ENCODE measurements at places on chromosomes 16 and 17. TPM values are rescaled to one million over a fixed set of nuclear protein-coding genes. Genes with fewer than 3 reads are reported as not detected.
A peak's percentile ranks its signal among the peaks of the same experiment; 100 is the strongest.

DNA sequence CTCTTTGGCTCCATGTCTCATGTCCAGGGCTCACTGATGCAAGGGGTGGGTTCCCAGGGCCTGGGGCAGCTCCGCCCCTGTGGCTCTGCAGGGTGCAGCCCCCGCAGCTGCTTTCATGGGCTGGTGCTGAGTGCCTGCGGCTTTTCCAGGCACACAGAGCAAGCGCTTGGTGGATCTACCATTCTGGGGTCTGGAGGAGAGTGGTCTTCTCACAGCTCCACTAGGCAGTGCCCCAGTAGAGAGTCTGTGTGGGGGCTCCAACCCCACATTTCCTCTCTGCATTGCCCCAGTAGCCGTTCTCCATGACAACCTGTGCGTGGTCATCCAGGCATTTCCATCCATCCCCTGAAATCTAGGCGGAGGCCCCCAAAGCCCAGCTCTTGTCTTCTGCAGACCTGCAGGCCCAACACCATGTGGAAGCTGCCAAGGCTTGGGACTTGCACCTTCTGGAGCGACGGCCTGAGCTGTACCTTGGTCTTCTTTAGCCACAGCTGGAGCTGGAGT, 5.2 kb downstream of the IL32 start:
- no peaks in the 10 kb centered on the region for H3K4me1 ChIP-seq
- H3K27me3 ChIP-seq = no peaks in the 10 kb centered on the region
- DNase-seq = no peak
- H3K27ac ChIP-seq = no peak overlapping the region
- no peaks in the 10 kb centered on the region for H3K36me3 ChIP-seq

- H3K4me1 ChIP-seq = no peaks in the 10 kb centered on the region
- no peak overlapping the region for H3K27ac ChIP-seq
- H3K4me3 ChIP-seq = no peak overlapping the region
- H3K27me3 ChIP-seq = no peaks in the 10 kb centered on the region
- H3K36me3 ChIP-seq = no peaks in the 10 kb centered on the region
- DNase-seq = no peak
Observed at GRCh38 chr16:48008011-48008525, 147.7 kb downstream of the ABCC12 start.

DNA sequence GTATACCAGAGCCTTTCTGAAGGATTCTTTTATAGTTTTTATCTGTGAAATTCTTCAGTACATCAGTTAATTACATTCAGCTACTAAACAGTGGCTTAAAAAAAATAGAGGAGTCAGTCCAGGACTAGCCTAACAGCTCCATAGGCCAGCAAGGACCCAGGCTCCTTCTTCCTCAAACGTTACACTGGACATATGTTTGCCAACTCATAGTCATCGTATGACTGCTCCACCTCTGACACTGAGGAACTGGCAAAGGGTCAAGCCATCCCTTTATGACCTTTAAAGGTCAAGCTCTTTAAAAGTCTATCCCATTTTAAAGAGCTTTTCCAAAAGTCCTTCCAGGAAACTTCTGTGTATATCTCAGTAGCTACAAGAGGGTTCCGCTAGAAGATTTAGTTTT, 36.6 kb downstream of the PHLPP2 start:
- no peaks in the 10 kb centered on the region for H3K27me3 ChIP-seq
- H3K36me3 ChIP-seq = no peaks in the 10 kb centered on the region
- H3K27ac ChIP-seq = no peak overlapping the region
- H3K4me3 ChIP-seq = no peak overlapping the region
- H3K4me1 ChIP-seq = no peaks in the 10 kb centered on the region

- no peak for DNase-seq
- H3K4me3 ChIP-seq = no peak overlapping the region
- peak overlapping the region; percentile 91 for H3K27ac ChIP-seq
- H3K4me1 ChIP-seq = peaks cover 20% of the 10 kb centered on the region
- no peaks in the 10 kb centered on the region for H3K27me3 ChIP-seq
- H3K36me3 ChIP-seq = no peaks in the 10 kb centered on the region
Observed at GRCh38 chr17:35577830-35578196, 558 bp downstream of the PEX12 start.

DNA sequence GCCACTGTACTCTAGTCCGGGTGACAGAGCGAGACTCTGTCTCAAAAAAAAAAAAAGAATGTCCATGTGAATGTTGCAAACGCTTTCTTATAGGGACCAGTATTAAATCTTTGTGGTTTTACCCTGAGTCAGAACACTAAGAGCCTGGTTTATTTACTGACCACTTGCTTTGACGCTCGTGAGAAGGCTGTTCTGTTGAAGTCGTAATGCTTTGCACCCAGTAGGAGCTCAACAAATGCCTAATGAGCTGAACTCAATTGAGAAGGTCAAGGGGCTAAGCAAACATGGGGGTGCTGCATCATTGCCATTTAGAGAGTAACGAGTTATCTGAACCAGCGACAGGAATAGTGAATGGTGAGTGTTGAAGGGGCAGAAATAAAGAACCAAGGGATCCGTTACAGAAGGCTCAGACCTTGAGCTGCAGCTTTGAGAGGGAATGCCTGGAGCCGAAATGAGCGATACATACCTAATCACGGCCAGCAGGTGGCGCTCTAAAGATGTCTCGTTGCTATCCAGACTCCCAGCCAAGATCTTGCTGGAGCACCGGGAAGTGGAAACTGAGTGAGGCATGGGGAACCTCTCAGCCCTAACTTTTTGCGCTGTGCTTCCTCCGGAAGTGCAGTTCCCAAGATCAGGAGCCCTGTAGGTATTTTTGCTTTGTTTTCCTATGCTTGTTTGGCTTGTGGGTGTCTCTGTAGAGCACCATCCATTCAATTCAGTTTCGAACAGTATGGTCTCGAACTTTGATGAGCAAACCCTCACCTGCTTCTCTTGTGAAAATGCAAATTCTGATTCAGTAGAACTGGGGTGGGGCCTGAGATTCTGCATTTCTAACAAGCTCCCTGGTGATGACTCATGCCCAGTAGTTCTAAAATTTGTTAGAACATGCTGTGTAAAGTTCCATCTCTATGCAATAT, 12.6 kb upstream of the RNF222 start:
- H3K27me3 ChIP-seq = no peaks in the 10 kb centered on the region
- H3K36me3 ChIP-seq = no peaks in the 10 kb centered on the region
- H3K4me3 ChIP-seq = no peak overlapping the region

GRCh38 chr17:13542636-13543035, 59.1 kb downstream of the HS3ST3A1 start:
- no peak overlapping the region for H3K4me3 ChIP-seq
- no peaks in the 10 kb centered on the region for H3K36me3 ChIP-seq
- no peak for DNase-seq
- no peaks in the 10 kb centered on the region for H3K4me1 ChIP-seq

GRCh38 chr17:7292194-7292593, 2.2 kb downstream of the YBX2 start:
- H3K27ac ChIP-seq = no peak overlapping the region
- peaks cover 17% of the 10 kb centered on the region for H3K27me3 ChIP-seq
- peaks cover 28% of the 10 kb centered on the region for H3K4me1 ChIP-seq

DNA sequence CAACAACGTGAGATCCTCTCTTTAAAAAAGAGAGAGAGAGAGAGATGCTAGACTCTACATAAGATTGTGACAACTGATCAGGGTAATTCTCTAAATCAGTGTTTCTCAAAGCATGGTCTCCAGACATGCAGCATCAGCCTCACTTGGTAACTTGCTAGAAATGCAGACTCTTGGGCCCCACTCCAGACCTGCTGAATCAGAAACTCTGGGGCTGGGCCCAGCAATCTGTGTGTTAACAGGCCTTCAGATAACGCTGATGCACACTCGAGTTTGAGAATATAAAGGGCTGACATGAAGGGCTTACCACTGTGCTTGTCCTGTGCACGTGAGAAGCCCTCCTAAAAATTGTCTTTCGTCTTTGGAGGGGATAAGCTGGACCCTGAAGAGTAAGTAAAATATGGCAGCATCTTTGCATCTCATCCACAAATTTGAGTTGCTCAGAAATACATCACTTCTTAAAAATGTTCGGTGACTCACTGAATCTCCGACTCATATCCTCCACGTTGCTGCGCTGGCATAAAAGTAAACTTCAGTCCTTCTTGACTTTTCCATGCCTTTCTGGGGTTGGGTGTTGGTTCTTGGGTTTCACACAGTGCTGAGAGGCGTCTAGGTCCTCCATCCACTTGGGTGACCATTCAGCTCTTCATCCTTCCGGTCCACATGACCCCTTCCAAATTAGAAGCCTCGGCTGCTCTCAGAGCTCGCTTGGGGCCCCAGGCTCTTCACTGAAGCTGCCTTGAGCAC, 26.1 kb upstream of the KDM8 start:
- no peaks in the 10 kb centered on the region for H3K4me1 ChIP-seq
- no peak for DNase-seq
- H3K27ac ChIP-seq = no peak overlapping the region
- H3K4me3 ChIP-seq = no peak overlapping the region

- H3K27me3 ChIP-seq = no peaks in the 10 kb centered on the region
- H3K4me1 ChIP-seq = no peaks in the 10 kb centered on the region
- no peak overlapping the region for H3K4me3 ChIP-seq
- H3K27ac ChIP-seq = no peak overlapping the region
- DNase-seq = no peak
Observed at GRCh38 chr16:64809876-64810629, 311.8 kb downstream of the CDH11 start.

GRCh38 chr16:49542391-49542891, 168.8 kb downstream of the C16orf78 start:
- H3K4me3 ChIP-seq = no peak overlapping the region
- H3K27ac ChIP-seq = no peak overlapping the region
- H3K27me3 ChIP-seq = no peaks in the 10 kb centered on the region
- H3K4me1 ChIP-seq = no peaks in the 10 kb centered on the region
- peak; percentile 65 for DNase-seq

The TNFRSF17 gene
- not detected for polyA plus RNA-seq

The GSG1L gene
- polyA plus RNA-seq = not detected

The CLEC10A gene
- polyA plus RNA-seq = 4.2 TPM

The SOX8 gene
- 1.6 TPM for polyA plus RNA-seq

The CHST4 gene
- polyA plus RNA-seq = 1.9 TPM

The MT4 gene
- not detected for polyA plus RNA-seq

All from adrenal gland (tissue), 19 donors.